Activated CD4-positive, alpha-beta T cell treated with anti-CD3 and anti-CD28 coated beads for 24 hours (primary cell): ENCODE measurements at places on chromosomes 2 and 18.

DNA sequence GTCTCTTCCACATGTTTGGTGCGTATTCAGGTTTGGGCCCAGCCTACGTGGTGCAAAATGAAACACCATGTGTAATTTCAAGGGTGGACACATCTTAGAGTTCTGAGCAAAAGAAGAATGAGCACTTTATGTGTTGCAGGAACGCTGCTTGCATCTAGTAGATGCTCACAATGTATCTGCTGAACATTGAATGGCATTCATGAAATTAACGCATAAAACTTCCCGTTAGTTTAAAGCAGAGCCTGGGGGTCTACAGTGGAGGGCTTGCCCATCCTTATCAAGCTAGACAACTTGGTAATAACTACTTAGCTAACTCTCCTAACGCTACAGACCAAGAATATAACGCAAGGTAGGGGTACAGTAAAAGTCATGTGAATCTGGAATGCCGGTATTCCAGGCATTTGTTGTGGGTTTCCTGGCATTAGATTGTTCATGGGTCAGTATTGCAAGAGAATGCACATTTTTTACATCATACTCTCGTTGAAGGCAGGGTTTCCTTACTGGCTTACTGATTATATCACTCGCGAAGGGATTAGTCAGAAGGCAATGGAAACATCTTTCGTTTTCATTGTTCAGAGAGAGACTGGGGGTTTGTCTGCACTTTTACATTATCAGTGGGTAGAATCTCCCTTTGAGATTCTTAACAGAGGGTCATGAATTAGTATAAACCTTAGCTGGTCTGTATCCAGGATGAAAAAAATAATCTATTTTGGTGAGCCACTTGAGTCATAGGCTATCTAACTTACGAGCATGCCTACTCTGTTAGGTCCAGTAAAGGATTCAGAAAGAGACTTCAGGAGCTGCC is 229.5 kb upstream of the EPAS1 start:
- no peak for DNase-seq

DNA sequence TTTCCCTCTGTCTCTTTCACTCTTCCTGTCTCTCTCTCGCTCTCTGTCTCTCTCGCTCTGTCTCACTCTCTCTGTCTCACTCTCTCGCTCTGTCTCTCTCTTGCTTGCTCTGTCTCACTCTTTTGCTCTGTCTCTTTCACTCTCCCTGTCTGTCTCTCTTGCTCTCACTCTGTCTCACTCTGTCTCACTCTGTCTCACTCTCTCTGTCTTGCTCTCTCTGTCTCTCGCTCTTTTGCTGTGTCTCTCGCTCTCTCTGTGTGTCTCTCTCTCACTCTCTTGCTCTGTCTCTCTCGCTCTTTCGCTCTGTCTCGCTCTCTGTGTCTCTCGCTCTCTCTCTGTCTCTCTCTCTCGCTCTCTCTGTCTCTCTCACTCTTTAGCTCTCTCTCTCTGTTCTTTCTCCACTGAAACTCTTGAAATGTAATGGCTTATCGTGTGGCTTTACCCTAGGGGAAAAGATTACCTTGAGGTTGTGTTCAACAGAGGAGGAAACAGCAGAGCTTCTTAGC is 22.9 kb downstream of the INPP1 start:
- DNase-seq, result no peak

DNA sequence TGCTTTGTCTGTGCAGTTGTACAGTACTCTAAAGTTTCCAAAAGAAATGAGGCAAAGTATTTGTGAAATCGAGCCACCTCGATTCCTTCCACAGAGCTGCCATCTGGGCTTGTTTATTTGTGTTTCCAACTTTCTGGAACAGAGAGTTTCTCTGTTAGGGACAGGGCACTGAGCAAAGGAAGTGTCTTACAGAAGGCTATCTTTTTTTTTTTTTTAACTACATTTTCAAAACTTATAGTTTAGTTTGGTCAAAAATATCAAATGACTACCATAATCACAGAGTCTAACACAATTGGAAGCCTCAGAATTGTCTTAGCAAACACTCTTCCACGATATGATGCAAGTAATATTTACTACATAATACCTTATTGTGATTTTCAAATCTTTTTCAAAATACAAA is 796 bp downstream of the RFTN2 start:
- DNase-seq, result no peak

DNA sequence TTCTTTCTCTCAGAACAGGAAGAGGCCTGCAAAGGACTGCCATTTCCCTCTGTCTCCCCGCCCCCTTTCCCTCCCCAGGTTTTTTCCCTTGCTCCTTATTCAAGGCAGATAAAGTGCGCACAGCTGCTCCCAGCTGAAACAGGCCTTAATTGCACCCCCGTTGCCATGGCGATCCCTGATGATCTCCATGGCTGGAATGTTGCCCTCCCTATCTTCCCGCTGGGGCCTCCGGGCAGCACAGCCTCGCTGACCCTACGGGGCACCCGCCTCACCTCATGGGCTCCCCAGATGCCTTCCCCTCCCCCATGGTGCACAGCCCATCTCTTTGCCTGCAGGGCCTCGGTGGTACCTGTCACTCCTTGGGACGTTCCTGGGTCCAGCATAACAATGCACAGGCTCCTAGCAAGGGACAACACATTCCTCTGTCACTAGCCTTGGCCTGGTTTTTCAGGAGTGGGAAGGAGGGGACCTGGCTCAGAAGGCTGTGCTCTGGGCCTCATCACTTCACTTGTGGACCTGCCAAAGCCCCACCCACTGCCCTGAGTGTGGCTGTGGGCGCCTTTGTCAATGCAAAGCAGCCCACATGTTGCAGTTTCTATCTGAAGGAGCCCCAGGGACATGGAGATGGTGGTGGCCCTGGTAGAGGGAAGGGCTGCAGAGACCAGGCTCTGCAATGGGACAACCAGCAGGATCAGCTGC is 115.0 kb downstream of the CELF4 start:
- DNase-seq, result no peak

DNA sequence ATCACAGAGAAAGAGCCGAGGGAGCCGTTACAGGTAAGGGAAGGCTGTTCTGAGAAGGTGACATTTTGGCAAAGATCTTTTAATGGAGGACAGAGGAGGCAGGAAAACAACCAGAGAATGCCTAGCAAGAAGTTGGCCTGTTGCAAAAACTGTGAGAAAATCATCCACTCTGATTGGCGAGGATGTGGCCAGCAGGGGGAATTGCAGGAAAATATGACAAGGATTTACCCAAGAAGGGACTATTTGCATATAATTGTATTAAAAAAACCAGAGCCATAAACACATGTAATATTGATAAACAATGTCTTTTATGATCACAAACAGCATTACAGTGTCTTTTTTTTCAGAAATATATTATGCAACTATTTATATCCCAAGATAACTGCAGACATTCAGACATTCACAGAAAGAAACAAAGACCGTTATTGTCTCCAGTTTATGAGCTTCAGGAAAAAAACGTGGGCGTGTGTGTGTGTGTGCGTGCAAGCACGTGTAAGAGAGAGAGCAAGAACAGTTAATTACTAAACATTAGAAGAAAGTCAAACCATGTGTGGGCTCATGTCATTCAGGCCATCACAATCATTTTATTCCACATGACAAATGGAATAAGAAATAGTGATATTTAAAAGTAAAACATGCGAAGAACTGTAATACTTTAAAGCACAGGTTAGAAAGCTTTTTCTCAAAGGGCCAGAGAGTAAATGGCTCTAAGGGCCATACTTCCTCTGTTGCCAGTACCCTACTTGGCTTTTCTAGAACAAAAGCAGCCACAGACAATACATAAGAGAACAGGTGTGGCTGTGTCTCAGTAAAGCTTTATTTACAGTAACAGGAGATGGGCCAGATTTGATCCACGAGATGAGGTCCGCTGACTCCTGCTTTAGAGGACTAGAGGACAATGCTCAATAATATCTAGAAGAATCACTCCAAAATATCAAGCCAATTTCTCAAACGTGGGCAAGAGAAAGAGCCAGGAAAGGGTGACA is 324.1 kb downstream of the DLGAP1 start:
- DNase-seq, result no peak

DNA sequence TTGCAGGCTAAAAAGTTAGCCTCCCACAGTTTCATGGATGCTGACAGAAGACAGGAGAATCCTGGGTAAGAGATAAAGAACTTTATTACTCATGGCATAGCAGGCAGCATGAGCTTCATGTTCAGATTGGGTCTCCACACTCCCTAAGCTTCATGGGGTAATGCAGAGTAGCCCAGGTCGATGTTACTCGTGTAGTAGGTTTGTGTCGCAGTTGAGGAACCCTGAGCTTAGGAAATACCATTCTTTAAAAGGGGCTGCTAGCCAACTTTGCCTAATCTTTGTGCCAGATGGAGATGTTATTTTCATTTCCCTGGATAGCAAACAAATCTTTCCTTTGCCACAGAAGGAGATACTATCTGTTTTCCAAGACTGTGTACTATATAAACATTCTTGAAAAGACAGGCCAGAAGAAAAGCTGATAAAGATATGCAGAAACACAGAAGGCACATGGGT is 117.6 kb downstream of the LTBP1 start:
- no peak for DNase-seq

GRCh38 chr2:42875880-42876279 is 83.5 kb upstream of the HAAO start:
- DNase-seq, result no peak

GRCh38 chr2:158718196-158718585 is 76.9 kb upstream of the DAPL1 start:
- DNase-seq, result no peak

GRCh38 chr2:20634507-20635112 is 16.3 kb downstream of the HS1BP3 start:
- DNase-seq, result no peak

- DNase-seq, result no peak
Measured at GRCh38 chr18:62389761-62390481, 64.8 kb downstream of the TNFRSF11A start.

DNA sequence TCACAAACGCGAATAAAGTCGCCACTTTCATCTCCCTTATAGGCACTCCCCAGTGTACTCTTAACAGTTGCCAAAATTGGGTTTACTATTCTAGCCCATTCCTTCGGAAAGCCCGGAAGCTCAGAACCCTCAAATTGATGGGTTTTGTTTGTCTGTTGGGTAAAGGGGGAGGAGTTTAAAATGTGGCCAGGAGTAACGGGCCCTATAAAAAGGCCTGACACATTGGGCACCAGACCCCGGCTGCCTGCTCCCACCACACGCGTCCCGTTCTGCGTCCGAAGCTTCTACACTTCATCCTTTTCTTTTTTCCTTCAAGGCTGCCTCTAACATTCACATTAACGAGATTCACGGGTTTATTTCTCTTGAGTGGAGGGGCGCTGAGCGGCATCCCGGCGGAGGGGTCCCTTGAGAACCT is 837 bp downstream of the NHEJ1 start:
- DNase-seq, result no peak

- peak; percentile 2 for DNase-seq
Measured at GRCh38 chr2:64524604-64525316, 632 bp downstream of the AFTPH start.

GRCh38 chr2:225894236-225894980 is 494.9 kb downstream of the NYAP2 start:
- no peak for DNase-seq

DNA sequence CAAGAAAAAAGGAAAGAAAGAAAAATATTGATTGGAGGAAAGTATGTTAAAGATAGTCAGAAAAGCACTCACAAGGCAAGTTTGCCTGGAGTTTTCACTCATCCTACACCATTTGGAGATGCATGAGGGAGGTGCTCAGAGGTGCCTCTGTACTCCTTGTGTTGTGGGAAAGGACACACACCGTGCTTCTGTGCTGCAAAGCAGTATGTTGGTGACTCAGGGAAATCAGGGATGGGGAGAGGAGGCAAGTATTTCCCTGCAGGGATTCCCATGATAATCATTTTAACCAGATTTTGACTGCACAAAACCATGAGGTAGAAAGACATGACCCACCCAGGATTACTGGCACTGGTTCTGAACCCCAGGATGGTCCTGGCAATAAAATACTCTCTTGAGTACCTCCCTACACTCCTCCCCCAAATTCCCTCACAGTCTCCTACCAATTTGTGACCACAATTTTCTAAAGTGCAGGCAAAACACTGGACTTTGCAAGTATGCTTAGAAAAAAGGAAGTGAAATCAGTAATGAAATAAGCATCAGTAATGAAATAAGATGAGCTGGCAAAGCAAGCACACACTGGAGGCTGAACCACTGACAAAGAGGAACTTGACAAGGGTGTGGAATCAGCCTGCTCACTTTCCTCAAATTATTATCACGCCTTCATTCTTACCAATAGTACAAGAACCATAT is 155.5 kb upstream of the ACVR2A start:
- no peak for DNase-seq

DNA sequence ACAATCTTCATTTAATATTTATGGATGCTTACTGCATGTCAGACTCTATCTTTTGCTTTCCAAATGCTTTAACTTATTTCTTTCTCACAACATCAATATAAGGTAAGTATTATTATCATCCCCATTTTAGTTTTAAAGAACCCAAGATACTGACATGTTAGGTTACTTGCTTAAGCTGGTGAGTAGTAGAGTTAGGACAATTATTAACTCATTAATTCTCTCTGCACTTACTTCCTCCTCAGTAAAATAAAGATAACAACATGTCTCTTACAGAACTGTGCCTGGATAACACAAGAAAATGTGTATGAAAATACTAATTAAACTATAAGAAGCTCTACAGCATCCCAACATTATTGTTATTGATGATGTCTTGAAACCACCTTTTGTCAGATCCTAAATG is 359.1 kb upstream of the CHST9 start:
- no peak for DNase-seq

GRCh38 chr18:45066210-45066609 is 385.5 kb downstream of the SETBP1 start:
- DNase-seq, result no peak
